ENCODE measurements at places on chromosomes 1 and 21. TPM values are rescaled to one million over a fixed set of nuclear protein-coding genes. Genes with fewer than 3 reads are reported as not detected.

LIN28A gene
- not detected for total RNA-seq

RGS13 gene
- 0.75 TPM for total RNA-seq

FCRL2 gene
- total RNA-seq: 0.62 TPM

DNA sequence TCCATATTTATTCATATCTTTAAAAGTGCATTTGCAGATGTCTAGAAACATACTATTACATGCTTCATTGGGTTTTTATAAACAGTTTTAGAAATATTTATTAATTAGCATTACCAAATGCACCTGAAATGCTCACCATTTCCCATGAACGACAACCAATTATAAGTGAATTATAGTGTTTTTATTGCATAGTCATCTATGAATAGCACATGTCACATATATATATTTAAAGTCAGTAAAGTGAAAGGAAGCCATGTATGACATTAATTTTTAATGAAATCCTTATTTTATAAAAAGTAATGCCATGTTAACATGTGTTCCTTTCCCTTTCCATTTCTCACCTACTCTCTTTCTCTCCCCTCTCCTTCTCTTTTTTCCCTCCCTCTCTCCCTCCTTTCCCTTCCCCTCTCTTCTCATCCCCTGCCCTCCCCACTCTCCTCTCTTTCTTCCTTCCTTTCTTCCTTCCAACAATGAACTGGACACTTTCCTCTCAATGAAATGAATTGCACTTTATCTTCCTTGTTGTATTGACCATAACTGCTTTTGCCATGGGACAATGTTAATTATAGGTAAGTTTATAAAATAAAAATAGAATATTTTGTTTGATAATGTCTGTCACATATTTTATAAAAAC lies 179.3 kb downstream of the NCAM2 start:
- DNase-seq: no peak

GRCh38 chr1:147492207-147492606 lies 49.1 kb upstream of the BCL9 start:
- no peak for DNase-seq

DNA sequence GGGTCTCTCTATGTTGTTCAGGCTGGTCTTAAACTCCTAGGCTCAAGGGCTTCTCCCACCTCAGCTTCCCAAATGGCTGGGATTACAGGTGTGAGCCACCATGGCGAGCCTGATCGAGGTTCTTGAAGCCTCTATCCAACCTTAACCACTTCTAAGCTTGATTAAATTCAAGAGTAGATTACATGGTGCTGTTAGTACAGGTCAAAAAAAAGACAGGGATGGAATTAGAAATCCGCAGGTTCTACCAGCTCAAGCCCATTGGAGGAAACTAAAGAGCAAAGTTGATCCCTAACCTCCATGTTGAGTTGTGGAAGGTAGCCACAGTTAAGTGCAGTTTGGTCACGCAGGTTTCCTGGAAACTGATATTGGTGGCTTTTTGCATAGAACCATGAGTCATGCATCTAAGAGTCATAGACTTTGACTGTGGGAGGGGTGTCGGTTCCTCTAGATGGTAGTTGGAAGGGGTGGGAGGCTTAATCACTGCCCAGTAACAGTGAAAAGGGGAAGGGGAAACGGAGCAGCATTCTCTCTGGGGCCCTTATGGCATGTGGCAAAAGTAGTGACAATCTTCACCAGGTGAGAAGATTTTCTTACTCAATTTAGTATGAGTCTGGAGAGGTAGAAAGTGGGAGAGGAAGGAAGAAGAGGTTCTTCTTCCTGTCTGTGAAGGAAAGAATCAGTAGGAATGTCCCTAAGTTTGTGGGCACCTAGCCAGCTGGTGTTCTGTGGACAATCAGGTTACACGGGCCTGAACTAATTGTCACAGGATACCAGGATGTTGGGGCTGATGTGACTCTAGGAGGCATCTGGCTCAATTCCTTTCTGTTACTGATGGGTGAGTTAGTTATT lies 7.0 kb downstream of the CD53 start:
- DNase-seq: peak; percentile 81

GRCh38 chr1:230820568-230820967 lies 47.8 kb downstream of the C1orf198 start:
- DNase-seq: no peak

GRCh38 chr1:219741011-219741970 lies 128.4 kb upstream of the ZC3H11B start:
- DNase-seq: no peak
